Activated CD8-positive, alpha-beta memory T cell treated with anti-CD3 and anti-CD28 coated beads for 24 hours (primary cell): ENCODE measurements at places on chromosomes 2 and 18.
A peak's percentile ranks its signal among the peaks of the same experiment; 100 is the strongest.

DNA sequence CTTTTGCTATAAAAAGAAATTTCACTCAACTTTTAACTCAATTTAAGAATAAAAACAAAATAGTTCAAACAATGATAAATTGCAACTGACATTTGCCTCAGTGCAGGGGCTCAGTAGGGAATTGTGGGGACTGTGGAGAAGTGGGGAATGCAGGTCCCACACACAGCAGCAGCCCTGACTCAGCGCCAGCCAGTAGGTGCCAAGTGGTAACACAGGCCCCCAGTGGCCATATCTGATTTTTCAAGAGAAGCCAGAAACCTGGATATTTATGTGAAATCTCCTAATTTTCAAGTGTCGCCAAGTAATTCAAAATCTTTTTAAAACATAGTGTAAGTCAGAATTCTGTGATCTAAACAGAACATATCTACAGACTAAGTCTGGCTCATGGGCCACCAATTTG, 186.3 kb downstream of the EN1 start:
- no peak for DNase-seq

- DNase-seq = no peak
These were observed 192.1 kb upstream of the CXCR4 start for GRCh38 chr2:136310005-136310495.

DNA sequence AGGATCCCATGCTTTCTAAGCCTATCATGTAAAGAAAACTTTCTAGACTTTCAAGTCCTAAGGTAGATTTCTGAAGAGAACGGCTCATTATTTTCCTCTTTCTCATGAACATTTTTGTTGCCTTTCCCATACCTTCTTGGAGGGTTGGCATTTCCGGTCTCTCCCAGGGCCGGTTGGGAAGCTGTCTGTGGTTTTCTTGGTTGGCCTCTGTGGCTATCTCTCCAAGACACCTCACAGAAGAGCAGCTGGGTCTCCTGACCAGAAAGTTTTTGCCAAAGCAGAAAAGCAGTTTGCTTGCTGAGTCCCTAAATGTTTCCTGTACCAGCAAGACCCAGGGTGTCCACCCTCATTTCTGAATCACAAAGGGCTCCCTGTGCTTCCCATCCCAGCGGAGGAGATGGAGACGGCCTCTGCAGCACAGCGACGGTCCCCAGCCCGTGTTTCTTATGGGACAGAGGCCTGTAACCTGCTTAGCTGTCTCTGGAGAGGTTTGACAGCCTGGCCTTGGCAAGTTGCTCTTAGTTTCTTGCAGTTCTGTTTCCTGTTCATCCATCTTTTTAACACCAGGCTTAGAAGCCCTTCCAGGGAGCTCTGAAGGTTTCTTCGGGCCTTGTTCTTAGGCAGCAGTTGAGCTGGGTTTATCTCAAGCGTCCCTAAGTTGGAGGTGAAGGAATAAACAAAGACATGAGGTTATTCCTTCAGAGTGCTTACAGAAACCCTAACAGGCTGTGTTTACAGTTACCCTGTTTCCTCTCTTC, 39.8 kb downstream of the GREB1 start:
- DNase-seq = no peak

GRCh38 chr2:4047961-4048891, 344.9 kb downstream of the DCDC2C start:
- DNase-seq = no peak

- DNase-seq = no peak
These were observed 209.6 kb upstream of the TNP1 start for GRCh38 chr2:217069263-217070042.

DNA sequence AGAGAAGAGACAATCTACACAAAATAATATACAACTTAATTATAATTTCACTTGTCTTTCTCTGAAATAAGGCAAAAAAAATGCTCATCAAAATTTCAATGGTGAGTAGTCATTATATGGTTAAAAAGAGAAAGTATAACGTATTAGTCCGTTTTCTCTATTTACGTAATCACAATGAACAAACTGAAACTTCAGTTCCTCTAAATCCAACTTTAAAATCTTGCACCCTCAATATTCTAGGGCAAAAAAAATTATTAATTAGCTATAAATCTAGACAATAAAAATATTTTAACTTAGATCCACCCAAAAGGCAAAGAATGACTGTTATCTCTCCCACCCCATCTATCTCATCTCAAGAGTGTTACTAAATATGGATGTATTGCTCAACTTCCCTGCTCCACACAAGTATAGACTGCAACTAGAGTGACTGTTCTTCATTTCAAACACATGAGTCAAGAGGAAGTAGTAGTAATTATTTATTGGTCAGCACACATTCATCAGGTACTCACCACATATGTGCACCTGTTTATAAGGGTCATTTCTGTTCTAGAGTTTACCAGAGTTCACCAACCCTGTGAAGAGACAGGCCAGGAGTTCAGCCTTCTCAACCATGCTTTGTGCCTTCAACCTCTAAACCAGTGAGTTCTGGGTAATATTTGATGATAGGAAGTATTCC, 36.4 kb downstream of the STK39 start:
- no peak for DNase-seq

DNA sequence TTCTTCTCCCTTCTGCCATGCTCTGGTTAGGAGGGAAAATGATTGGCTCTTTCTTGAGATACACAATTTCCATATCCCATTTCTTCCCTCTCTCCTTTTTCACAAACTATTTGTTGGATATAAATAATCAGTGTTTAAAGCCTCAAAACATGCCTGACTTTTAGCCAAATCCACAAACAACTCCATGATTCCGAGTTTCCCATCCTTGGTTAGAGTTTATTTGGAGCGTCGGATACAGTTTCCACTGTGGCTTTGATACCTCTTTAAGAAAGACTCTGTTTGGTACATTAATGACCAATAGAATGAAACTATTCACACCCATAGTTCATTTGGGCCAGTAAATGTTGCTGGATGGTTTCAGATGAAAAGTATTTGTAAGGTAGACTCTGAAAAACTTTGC, 5.9 kb upstream of the FHL2 start:
- DNase-seq = no peak

GRCh38 chr2:72998234-72998651, 73.3 kb downstream of the SFXN5 start:
- peak; percentile 42 for DNase-seq

DNA sequence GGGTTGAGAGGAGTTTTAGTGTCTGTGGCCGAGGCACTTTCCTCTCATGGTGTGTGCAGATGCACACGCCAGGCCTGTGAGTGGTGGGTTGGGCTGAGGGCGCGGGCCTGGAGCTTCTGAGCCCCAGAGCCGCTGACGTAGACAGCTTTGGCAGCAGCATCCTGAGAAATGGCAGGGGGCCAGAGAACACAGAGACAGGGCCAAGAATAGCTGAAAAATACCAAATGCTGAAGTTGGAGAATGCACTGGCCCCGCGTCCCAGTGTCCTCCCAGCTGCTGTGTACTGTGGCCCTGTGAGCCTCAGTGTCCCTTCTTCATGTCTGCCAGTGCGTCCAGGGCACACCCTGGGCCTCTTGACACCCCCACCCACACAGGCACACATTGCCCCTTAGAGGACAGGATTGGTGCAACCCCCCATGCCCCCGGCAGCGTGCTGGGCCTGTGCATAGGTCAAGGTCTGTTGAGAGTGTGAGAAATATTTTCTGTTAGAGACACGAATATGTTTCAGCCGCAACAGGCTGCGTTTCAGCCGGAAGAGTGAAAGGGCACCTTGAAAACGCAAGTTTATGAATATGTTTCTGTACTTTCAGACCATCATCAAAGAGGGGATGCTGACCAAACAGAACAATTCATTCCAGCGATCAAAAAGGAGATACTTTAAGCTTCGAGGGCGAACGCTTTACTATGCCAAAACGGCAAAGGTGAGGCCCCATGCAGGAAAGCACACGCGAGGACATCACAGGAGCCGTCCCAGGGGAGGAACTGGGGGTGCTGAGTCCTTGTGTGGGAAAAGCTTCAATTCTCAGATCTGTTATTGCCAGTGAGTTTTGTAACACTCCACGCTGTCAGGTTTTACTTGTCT, 33.6 kb downstream of the DGKD start:
- DNase-seq = peak; percentile 32

DNA sequence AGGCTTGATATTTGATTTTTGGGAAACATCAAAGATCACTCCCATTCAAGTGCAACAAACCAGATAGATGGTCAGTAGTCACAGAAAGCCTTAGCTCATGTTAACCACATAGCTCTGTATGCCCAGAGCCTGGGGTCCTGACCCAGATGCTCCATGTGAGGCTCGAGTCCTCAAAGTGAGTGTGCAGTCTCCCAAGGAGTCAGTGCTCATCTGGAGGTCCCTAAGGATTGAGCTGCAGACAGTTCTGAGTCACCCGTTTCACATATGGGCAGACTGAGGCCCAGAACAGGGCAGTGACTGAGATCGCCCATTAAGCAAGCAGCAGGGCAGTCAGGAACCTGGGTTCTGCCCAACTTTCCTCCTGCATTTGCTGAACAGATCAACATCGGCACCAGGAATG, 9.2 kb downstream of the TMEM37 start:
- DNase-seq = no peak

GRCh38 chr18:79934311-79935097, 16.9 kb downstream of the SLC66A2 start:
- DNase-seq = peak; percentile 49

- no peak for DNase-seq
These were observed 12.3 kb downstream of the CROCC2 start for GRCh38 chr2:240918258-240919091.

GRCh38 chr2:62410015-62410453, 96.0 kb downstream of the TMEM17 start:
- DNase-seq = no peak

GRCh38 chr2:128433911-128434550, 115.4 kb upstream of the HS6ST1 start:
- no peak for DNase-seq

- no peak for DNase-seq
These were observed 43.5 kb downstream of the SMCHD1 start for GRCh38 chr18:2699001-2699400.

DNA sequence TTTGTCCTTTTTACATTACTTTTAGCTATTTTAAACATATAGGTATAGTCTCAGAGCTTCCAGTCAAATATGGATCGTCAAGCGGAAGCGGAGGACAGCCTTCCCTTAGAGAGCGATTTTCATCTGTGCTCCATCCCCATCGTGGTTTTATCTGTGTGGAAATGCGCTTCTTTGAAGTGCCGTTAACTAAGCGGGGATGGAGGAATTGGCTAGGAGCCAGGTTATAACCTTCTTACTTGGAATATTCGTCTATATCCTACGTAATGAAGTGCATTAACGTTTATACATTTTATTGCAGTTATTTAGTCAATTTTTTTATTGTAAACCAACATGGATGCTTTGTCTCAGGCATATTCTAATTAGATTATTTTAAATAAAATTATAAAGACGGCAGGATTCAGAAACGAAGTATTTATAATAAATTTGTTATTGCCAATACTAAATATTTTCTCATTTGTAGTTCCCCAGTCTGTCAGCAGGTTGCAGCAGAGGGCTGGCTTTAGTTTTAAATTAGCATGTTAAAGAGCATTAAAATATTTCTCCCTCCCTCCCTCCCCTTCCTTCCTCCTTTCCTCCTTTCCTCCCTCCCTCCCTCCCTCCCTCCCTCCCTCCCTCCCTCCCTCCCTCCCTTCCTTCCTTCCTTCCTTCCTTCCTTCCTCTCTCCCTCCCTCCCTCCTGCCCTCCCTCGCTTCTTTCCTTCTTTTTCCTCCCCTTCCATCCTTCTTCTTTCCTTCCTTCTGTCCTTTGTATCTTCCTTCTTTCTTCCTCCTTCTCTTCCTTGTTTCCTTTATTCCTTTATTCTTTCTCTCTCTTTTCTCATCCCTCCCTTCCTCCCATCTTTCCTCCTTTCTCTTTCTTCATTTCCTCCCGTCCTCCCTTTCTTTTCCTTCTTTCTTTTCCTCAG, 80.6 kb upstream of the DOCK10 start:
- no peak for DNase-seq

DNA sequence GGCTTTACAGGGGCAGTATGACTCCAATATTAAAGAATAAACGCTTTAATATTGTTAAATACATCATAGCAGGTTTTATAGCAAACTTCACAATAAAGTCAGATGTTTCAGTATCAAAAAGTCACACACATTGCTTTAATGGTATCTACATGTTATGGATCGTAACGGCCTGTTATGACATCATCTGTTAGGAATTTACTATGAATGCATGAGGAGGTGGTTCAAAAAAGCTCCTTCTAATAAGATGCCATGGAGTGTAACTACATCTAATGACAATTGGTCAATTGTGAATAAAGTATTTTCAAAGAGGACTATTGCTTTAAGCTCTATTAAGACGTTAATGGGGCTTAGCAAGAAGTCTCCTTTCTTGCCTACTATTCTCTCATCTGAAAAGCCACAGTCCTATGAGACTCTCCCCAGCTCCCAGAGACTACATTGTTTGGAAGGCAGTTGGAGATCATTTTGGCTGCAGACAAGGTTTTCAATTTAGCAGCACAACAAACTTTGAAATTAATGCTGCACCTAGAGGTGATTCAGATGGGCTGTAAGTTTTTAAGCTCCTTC, 300.7 kb upstream of the MEIS1 start:
- DNase-seq = no peak

- no peak for DNase-seq
These were observed 27.0 kb downstream of the FOSL2 start for GRCh38 chr2:28419443-28420270.

DNA sequence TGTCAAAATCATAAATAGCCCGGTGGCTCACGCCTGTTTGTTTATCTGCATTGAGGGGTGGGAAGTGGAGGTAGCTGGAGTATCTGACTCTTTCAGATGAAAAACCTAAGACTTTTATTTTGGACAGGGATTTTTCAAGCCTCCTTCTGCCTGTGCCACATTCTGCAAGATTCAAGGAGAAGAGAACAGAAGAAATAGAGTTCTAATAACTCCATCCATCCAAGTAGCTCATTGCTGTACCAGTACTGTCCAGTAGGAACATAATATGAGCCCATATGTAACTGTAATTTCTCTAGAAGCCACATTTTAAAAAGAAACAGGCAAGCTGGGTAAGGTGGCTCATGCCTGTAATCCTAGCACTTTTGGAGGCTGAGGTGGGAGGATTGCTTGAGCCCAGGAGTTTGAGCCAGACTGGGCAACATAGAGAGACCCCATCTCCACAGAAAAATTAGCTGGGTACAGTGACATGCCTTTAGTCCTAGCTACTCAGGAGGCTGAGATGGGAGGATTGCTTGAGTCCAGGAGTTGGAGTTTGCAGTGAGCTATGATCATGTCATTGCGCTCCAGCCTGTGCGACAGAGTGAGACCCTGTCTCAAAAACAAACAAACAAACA, 35.4 kb upstream of the NT5DC4 start:
- no peak for DNase-seq

- DNase-seq = no peak
These were observed 165.0 kb downstream of the ANKRD44 start for GRCh38 chr2:197145471-197146056.
